ENCODE measurements at places on chromosomes 4 and X.
A peak's percentile ranks its signal among the peaks of the same experiment; 100 is the strongest.

- DNase-seq = no peak
Measured at GRCh38 chrX:78555401-78555980, 103.6 kb downstream of the RTL3 start.

GRCh38 chrX:138691186-138691585 is 20.3 kb downstream of the FGF13 start:
- no peak for DNase-seq

GRCh38 chr4:154743683-154744340 is at the start of gene LRAT:
Gene LRAT (plus strand): TSS chr4:154744000. CDS start chr4:154744327, 327 bp downstream.
- DNase-seq = no peak

- no peak for DNase-seq
Measured at GRCh38 chr4:89906777-89907521, 12.3 kb downstream of the MMRN1 start.

- DNase-seq = peak; percentile 46
Measured at GRCh38 chrX:15985937-15986336, 131.3 kb upstream of the AP1S2 start.

- DNase-seq = no peak
Measured at GRCh38 chr4:106601519-106601918, 232.9 kb upstream of the GIMD1 start.

- DNase-seq = no peak
Measured at GRCh38 chr4:33959519-33959918, 2284.8 kb downstream of the ARAP2 start.

DNA sequence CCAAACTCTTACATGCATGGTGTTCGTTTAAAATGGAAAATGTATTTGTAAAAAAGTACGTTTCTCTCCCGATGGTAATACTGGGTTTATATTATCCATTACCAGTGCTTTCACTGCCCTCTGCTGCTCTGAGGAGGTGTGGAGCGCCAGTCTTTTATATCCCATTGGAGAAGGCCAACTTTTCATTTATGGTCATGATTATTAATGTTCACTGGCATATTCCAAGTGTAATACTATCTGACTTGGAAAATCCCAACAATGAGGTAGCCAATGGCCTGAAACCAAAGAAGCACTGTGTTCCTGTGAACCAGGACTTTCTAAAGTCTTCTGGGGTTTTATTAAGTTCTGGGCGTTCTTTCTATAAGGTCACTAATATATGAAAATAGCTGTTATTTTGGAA is 80.7 kb downstream of the SYNPO2 start:
- DNase-seq = peak; percentile 44

GRCh38 chr4:40612283-40612682 is 17.4 kb downstream of the RBM47 start:
- DNase-seq = peak; percentile 63

GRCh38 chr4:140930557-140930956 is 174.4 kb upstream of the TBC1D9 start:
- no peak for DNase-seq

- DNase-seq = peak; percentile 83
Measured at GRCh38 chrX:16484338-16484737, 165.6 kb upstream of the S100G start.

GRCh38 chr4:139596034-139596683 is 40.1 kb upstream of the SETD7 start:
- no peak for DNase-seq

DNA sequence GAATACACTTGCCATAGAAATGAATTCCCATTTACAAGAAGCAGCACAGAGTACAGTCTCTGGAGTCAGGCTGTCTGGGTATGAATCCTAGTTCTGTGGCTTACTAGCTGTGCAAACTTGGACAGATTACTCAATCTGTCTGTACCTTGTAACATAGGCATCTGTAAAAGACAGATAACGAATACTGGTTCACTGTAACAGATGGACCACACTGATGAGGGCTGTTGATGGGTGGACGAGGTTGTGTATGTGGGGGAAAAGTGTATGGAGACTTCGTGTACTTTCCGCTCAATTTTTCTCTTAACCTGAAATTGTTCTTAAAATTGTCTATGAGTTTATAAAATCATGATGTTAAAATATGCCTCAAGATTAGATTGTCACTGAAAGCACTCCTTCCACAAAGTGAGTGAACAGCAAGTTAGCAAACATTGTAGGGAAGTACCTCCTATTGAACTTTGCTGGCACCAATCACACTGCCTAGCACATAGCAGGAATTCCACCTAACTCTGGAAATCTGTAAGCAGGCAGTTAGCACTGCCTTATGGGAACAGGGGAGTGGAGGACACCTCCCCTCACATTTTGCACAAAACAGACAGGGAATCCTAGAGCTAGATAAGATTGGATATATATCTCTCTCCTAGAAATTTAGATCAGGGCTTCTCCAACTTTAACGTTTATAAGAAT is 6.5 kb upstream of the EXOSC9 start:
- DNase-seq = no peak

DNA sequence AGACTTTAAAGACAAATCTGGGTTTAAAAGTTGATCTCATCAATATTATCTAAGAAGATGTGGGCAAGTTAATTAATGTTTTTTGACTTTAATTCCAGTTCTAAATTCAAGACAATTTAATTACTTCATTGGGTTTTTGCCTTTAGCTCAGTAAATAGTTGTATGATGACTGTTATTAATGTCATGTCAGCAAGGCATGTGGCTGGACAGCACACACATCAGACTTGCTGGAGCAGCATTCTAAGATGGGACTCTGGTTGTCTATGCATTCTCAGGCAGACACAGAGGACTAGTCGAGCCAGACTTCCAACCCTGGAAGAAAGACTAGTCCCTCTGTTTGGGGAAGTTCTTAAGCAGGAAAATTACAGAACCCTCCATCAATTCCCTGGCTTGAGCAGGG is 180.7 kb upstream of the GK2 start:
- no peak for DNase-seq

DNA sequence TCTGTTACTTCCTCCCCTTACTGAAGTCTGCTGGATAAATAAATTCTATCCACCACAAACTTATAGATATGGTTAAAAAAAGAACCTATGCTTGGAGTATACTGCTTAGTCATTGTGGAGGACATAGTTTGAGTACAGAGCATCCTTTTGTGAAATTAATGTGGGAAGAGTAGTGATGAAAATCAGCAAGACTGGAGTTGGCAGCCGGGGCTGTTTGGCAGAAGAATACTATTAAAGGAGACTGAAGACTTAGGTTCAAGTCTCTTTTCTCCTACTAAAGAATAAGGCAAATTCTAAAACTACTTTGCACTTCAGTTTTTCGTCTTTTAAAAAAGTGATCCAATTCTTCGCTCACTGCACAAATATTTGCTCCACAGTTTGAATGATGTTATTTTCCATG is 326.6 kb upstream of the ATOH1 start:
- DNase-seq = no peak

GRCh38 chr4:173181848-173182247 is 13.2 kb downstream of the GALNT7 start:
- DNase-seq = no peak

- DNase-seq = no peak
Measured at GRCh38 chrX:36445566-36445965, 526.0 kb downstream of the CFAP47 start.

- DNase-seq = no peak
Measured at GRCh38 chr4:128660361-128661215, 148.9 kb upstream of the JADE1 start.

GRCh38 chr4:14384824-14385223 is 617.5 kb upstream of the CPEB2 start:
- DNase-seq = no peak

DNA sequence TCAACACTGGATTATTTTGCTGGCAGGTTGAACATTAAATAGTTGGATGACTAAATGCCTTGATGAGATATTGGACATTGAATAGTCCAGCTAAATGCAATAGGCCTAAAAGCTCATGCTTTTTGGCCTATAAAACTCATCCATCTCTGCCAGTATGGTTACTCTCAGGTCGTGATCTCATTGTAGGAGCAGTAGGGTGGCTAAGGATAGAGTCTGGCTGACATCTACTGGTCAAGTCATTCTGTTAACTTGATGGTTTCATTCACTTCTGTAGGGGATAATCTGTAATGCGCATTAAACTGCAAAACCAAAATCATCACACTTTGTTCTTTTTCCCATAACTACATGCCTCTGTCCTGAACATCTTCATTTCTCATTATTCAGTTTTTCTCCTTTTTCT is 227.0 kb downstream of the DKK2 start:
- DNase-seq = peak; percentile 68

DNA sequence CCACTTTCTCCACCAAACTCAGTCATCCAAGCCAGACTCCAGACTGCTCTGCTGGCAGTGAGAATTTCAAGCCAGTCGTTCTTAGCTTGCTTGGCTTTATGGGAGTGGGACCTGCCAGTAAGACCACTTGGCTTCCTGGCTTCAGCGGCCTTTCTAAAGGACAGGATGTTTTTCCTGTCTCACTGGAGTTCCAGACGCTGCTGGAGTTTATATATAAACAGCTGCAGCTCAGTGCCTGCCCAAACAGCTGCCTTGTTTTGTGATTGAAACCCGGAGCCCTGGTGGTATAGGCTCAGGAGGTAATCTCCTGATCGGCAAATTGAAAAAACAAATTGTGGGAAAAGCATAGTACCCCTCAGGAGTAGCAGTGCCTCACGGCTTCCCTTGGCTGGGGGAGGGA is 1165.8 kb upstream of the ADGRL3 start:
- DNase-seq = no peak

DNA sequence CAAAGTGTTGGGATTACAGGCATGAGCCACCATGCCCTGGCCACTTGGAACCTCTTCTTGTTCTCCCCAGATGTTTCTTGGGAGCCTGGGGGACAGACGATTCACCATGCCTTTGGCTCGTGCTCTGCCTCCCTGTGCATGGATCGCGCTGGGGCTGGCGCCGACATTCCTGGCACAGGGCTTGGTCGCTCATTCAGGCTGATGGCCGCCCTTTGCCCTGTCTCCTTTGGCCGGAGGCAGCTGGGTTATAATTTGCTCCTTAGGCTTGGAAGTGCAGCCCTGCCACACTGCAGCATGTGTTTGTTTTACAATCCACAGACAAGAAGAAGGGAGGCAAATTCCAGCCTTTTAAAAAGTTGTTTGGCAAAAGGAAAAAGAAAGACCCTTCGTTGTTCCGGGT is 115.3 kb downstream of the AASDH start:
- no peak for DNase-seq

GRCh38 chr4:155956461-155956860 is 2.8 kb upstream of the CTSO start:
- DNase-seq = no peak

DNA sequence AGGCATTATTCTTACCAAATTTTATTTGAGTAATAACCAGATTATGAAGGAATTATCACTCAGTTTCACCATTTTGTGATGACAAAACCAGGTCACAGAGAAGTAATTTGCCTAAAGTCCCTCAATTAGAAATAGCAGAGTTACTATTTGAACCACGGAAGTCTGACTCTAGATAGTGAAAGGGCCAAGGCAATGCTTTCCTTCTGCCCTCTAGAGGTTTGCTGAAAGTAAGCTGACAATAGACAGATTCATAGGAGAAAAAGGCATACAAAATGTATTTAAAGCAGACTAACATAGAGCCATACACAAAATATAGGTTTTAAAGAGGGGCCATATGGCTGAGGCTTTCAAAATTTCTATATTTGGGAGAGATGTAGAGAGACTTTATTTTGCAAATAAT is 43.1 kb downstream of the CXXC4 start:
- DNase-seq = no peak

DNA sequence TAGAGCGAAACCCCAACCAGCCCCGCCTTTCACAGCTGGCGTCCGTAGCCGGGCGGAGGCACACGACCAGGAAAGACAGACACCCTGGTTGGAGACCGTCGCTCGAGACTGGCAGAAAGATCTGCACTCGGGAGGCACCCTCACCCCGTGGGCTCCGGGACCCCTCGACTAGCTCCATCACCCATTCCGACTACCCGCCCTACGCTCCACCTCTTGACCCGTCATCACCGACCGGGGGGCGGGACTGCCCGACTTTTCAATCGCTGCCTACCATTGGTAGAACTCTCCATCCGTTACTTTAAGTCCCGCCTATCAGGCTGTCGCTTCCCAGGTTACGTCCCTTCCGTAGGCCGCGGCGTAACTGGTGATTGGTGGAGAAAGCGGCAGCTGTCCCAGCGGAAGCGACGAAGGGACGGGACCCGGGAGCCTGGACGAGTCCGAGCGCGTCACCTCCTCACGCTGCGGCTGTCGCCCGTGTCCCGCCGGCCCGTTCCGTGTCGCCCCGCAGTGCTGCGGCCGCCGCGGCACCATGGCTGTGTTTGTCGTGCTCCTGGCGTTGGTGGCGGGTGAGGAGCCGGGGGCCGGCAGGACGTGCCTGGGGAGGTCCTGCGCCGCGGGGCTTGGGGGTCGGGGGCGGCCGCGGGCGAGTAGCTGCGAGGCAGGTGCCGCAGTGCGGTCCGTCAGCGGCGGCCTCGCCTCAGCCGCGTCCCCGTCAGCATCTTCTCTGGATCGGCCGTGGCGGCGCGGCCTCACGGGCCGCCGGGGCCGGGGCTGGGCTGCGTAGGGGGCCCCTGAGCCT is at the start of gene ATP6AP2:
TSS of gene ATP6AP2 (plus strand) at position 434 of the 799 bp plus-strand sequence. CDS start at position 530, 96 bp downstream.
- peak; percentile 94 for DNase-seq

DNA sequence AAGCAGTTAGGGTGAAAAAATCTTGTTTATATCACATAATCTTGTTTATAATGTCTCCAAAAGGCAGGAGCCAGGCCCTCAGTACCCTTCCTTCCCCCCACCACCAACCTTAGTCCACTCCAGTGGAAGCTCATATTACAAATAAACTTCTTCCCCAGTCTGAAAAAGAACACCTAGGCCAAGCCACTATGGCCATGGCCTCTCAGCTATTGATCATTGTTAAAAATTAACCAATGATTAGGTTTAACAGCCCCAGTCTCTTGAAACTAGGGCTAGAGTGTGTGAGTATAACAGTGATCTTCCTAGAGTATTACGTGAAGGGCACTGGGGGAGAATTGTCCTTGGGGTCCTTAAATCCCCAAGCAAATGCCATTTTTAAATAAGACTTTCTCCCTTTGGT is 411.9 kb upstream of the EDA2R start:
- DNase-seq = no peak

- DNase-seq = no peak
Measured at GRCh38 chr4:106364282-106364681, 4.3 kb downstream of the GIMD1 start.

GRCh38 chr4:99853999-99854398 is 37.4 kb downstream of the DAPP1 start:
- no peak for DNase-seq

Data from inflammatory macrophage (primary cell).